Chondrocyte (in vitro differentiated cells): ENCODE measurements at places on chromosomes 5 and 9.

DNA sequence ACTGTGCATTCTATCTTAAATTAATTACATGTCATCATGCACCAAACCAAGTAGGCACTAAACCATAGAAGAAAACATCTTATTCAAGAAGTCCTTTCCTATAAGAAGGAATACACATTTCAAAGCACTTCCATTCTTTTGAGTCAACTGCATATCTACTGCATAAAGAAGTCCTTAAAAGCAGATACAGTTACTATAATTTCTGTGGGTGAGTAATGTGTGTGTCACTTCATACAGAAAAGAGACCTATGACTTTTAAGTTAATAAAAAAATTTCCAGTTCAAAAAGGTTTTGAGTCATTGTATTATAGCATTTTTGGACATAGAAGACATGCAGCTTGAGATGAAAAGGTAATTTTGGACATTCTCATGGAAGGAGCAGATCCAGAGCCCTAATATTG lies 125.0 kb downstream of the DTWD2 start:
- no peak for DNase-seq

DNA sequence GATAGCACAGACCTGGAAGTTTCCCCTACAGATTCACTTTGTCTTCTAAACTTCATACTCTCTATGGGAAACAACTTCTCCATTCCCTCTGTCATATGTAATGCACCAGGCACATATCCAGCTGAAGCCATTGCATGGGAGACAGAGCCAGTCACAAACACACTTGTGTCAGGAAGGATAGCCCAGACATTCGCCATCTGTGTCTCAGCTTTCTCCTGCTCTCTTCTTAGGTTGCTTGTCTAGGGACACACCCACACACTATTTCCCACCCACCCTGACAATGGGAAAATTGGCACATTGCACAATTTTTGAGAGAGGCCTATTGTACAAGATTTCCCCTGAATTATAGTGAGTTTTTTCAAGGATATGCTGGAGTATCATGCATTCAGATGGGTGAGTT lies 158.4 kb upstream of the MPDZ start:
- no peak for DNase-seq

- DNase-seq, result no peak
Measured at GRCh38 chr9:111605041-111605559, 5.7 kb upstream of the PTGR1 start.

DNA sequence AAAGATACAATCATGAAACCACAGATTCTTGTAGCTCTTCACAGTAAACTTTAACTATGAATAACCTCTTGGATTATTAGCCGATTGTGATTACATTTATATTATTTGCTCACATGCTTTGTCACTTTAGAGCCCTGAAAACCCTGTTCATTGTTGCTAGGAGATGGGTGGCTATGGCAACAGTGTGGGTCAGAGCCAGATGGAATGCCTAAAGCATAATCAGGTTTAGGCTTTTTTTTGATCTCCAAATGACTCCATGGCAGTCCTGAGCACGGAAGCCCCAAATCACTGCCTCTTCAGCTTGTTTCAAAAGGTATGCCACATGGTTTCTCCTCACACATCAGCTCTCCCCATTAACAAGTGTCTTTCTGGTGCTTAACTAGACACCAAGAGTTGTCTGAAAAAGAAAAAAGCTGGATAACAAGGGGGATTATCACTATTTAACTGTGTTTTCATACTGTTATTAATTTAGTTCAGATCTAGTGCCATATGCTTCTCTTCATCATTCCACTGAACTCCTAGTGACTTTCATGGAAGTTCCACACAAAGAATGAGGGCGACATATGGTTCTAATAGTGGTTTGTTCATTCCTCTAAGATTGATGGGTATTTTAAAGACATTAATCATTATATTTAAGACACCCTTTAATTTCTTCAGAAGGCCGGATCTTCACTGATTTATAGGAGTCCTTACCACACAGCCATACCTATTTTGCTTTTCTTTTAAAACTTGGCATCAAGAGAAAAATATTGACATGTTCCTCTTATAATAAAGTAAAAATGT lies 88.8 kb upstream of the PAM start:
- DNase-seq, result no peak

GRCh38 chr5:13910637-13911288 lies 33.7 kb downstream of the DNAH5 start:
- DNase-seq, result no peak

DNA sequence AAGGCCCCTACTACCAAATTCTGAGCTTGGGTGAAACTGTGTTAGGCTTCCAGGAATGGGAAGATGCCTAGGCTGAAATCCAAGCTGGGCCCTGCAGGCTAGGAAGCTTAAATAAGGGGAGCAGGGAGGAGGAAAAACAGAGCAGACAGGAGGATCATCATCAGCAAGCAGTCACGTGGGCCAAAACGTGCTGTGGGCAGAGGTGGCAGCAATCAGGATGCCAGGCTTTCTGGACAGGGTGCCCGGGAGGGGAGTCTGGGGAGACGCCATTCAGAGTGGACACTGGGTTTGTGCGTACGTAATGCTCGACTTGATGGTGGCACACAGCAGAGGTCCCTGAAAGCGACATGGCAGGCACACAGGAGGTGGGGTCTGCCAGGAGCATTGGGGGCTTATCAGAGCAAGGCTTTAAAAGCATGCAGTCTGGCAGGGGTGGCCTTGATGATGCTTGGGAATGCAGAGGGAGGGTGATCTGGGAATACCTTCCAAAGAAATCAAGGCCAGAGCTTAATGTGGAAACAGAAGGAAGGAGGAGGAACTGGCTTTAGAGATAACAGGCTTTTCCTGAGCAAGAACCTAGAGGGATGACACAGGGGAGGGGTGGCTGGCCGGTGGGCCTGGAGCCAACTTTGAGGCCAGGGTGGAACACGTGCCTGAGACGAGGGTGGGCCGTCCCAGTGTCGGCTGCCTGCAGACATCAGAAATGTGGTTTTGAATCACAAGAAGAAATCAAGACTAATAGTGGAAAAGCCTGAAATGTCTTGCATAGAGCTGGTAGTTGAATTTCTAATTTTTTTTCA lies 212.5 kb downstream of the GADD45G start:
- DNase-seq, result no peak

DNA sequence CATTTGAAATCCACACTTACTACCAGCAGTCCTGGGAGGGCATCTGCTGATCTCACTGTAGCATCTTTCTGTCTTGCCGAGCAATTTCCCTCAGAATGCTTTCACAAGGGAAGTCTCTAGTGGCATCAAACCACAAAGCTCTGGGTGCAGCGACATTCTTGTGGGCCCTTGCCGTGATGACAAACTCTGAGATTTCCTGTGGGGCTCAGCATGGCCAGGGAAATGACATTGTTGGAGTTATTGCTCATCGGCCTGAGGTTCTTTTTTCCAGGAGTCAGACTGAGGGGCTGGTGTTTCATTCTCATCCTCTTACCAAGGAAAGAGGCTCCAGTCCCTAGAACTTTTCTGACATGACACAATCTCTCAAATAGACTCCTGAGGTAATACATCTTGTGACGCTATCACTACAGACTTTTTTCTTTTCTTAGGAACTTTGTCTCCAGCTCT lies 51.4 kb downstream of the PFDN1 start:
- DNase-seq, result no peak

GRCh38 chr5:67233075-67233474 lies 36.5 kb upstream of the CD180 start:
- no peak for DNase-seq

DNA sequence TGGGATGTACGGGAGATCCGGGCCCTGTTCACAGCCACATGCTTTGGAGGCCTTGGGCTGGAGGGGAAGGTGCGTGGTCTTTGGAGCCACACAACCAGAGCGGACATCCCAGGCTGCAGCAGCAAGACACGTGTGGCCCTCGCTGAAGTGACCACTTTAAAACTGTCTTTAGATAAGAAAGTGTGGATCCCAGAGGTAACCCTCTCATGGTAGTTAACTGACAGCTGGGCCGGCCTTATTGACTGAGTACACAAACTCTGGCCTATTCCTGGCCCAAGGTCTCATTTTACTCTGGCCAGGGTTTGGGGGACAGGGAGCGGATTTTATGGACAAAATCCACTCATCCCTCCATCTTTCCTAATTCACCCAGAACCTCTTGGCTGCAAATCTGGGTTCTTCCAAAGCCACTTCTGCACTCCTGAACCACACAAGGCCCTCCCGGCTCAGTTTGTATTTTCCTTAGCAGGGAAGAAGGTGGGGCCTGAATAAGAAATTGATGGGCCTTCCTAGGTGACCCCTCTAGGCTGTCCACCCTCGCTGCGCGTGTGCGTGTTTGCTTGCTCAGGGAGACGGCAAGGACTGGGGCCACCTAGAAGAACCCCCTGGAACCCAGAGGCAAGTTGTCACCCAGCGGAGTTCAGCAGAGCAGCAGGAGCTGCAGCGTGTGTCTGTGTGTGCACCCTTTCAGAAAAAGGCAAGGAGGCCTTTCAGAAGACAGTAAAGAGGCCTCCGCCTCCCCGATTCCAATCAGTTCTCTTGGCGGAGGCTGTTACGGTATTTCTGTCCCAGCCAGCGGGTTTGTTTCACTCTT lies 73.3 kb upstream of the ORM1 start:
- no peak for DNase-seq

DNA sequence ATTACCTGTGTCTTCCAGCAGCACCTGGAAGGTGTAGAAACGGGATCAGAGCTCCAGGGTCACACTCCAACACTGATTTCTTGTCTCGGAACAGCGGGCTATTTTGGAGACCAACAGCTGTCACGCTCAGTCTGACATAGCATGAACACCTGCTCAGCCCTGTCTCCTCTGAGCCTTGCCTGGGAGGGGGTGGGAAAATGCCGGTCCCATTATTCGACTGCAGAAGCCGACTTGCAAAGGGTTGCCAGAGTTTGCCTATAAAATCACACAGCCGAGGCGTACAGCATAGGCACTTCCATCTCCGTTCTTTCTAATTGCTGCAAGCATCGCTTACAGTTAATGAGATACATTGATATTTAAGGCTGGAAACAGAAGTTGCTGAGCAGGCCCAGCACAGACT lies 300.8 kb upstream of the MSX2 start:
- no peak for DNase-seq

GRCh38 chr5:80206282-80206681 lies 49.6 kb downstream of the SERINC5 start:
- no peak for DNase-seq

GRCh38 chr9:132663117-132663516 lies 6.7 kb downstream of the DDX31 start:
- no peak for DNase-seq

DNA sequence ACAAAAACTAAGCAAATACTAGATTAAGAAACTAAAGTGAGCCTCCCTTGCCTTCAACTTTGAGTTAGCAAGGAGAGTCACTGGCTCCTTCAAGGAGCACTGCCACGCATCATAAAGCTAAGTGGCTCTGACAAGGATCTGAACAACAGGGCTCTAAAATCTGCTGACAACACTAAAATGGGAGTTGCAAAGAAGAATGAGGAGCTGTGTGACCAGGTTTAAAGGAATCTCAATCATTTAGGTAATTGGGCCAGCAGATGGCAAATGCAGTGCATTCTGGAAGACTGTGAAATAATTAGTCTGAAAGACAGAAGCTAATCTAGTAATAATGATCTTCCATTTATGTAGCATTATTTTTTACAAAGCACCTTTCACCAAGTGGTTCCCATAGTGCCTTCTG lies 297.0 kb upstream of the TAS2R1 start:
- no peak for DNase-seq

GRCh38 chr5:150609843-150610584 lies 30.4 kb upstream of the SYNPO start:
- DNase-seq, result no peak

GRCh38 chr9:19180991-19181390 lies 49.5 kb upstream of the DENND4C start:
- DNase-seq, result no peak

- no peak for DNase-seq
Measured at GRCh38 chr5:65173130-65173525, 308.6 kb downstream of the ADAMTS6 start.

DNA sequence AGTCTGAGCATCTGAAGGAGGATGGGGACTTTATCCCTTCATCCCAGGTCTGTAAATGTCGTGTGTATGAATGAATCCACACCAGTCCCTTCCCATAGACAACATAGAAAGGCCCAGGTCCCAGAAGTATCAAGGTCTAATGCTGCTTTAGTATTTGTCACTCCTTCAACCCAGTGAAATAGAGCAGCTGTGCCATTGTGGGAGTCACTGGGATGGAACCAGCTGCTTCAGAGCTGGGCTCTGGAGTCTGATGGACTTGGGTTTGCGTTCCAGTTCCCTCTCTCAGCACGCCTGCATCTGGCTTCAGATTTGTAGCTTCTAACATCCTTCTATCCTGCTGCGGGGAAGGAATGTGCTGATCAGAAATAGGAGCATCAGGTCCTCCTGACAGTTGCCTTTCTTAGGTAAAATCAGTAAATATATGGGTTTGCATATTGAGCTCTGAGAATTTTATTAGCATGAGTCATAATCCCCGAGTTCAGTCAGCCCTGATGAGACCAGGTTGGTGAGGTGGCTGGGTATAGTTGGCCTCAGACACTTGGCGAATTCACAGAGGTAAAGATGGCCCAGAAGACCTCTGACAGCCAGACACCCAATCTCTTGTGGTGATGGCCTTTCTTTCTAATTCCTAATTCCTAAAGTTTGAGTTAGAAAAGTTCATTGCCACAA lies 10.1 kb downstream of the ACO1 start:
- DNase-seq, result no peak
